ENCODE measurements at places on chromosomes 6 and 20.

- DNase-seq, result no peak
Observed at GRCh38 chr6:16277101-16277981, 39.0 kb downstream of the GMPR start.

DNA sequence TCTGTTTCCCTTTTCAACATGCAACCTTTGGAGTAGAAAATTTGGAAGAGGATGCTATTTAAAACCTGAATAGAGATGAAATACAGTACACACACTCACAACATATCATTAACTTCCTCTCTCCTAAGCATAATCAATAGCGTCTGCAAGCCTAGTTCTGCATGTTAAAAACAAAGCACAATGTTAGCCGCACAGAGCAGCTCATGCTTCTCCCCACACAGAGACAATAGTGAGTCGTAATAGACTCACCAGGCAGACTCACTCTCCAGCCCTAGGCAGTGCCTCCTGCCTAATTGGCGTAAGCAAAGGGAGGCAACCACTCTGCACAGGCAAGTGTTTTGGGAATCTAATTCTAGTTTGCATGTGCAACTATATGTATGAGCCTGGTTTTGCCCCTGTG, 45.8 kb upstream of the ARID1B start:
- no peak for DNase-seq

DNA sequence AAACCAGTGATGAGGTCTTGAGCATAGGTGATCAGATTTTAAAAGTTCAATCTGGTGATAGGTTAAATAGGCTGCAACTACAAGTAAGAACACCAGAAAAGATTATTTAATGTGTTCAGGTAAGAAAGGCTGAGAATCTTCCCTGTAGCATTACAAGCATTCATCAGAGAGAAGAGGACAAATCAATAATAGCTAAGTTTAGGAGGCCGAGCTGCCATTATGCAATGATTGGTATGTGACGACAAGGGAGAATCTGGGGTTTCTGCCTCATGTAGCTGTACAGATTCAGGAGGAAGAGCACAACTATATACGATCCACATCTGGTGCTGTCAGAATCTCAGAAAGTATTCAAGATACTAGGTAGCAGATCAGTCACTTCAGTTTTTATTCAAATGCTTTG, 21.9 kb downstream of the MLIP start:
- DNase-seq, result no peak

DNA sequence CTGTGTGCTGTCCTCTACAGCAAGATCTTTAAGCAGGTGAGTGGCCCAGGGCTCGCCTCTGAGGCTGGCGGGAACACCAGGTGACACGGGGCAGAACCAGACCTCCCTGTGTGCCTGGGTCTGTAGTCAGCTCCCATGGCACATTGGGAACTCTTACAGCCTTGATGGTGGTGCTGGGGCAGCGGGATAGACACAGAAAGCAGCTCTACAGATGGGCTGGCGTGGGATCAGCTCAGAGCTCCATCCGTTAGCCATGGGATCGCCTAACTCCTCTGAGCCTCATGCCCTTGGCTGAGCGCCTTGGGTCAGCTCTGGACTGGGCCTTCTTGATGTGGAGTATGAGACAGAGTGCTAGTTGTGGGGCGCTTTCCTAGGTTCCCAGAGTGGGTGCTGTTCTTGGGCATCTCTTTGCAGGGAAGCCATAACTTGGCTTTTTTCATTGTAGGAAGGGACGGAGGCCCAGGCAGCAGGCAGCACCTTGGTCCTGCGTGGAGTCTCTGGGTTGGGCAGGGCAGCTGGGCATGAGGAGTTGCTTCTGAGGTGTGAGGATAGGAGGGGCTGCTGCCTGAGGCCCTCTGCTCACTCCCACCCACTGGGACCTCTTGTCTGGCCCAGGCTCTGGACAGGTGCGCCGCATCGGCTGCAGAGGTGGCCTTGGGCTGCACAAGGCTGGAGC, 51.3 kb downstream of the EFCAB8 start:
- no peak for DNase-seq

- no peak for DNase-seq
Observed at GRCh38 chr6:106608080-106608668, 21.1 kb downstream of the RTN4IP1 start.

DNA sequence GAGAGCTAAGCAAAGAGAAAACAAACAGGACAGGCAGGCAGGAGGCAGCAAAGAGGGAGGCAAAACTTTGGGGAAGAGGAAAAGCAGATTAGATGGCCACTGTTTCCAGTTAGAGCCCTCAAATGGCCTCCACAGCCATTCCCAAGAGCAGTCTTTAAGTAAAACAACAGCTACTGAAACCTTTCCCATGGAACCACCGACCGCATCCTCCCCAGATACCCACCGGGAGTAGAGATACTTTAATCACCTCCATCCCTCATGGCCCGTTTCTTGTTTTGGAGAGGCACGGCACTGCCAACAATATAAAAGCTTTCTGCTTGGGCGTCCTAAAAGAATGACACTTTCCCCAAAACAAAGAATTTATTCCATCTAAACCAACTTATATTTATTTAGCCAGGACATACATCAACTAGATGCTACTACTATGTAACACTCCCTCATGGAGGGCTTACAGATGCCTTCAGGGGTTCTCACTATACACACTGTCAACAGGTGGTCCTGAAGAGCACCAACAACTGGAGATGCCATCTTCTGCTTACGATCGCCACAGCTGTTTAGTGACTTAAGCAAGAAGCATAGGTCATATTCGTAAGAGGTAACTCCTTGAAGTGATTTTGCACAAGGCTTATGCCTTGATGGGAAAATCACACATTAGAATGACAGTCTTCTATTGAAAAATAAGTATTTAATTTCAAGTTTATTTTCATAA, 43.4 kb downstream of the CNKSR3 start:
- no peak for DNase-seq

DNA sequence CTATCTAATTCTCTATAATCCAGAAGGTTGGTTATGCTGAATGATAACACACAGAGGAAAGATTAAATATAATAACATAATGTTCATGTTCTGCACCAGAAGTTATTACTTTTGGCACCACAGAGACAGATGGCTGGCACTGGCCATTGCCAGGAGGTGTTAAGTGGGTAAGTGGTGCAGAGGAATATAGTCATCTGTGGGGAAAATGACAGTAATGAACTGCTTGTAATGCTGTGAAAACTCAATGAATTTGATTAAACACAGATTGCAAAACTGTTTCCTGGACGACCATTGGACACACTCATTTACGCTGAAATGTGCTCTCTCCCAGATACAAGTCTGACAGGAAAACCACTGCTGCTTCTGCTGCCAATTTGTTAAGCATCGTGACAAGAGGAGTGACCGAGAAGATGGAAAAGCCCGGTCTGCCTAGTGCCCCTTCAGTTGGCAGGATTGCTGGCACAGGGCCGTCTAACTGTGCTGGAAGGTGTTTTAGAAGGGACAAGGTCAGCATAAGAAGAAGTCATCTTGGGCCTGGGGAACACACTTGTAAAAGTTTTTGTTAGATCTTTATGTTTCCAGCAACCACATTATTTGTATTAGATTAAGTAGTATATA, 567.4 kb downstream of the CBLN4 start:
- DNase-seq, result no peak

- no peak for DNase-seq
Observed at GRCh38 chr6:16582446-16583143, 178.7 kb downstream of the ATXN1 start.
